Spinal cord (tissue), 10 donors: ENCODE measurements at places on chromosomes 5 and 9. TPM values are rescaled to one million over a fixed set of nuclear protein-coding genes. Genes with fewer than 3 reads are reported as not detected.

The CFAP90 gene
- total RNA-seq: 3.6 TPM

The AK3 gene
- 58.1 TPM for total RNA-seq

The PALM2AKAP2 gene
- 10.6 TPM for total RNA-seq

The LTC4S gene
- 1.9 TPM for total RNA-seq

The CDH9 gene
- 3.2 TPM for total RNA-seq

The SV2C gene
- 16.2 TPM for total RNA-seq

The MARCHF11 gene
- 1.8 TPM for total RNA-seq

The SLC46A2 gene
- total RNA-seq: 0.11 TPM

The PLPPR1 gene
- 120 TPM for total RNA-seq

The PCAT7 gene
- total RNA-seq: not detected

The CENPH gene
- 7.9 TPM for total RNA-seq

The CSF2 gene
- not detected for total RNA-seq

The DAPK1 gene
- total RNA-seq: 77.1 TPM
